ENCODE measurements at places on chromosomes 6 and 20.

DNA sequence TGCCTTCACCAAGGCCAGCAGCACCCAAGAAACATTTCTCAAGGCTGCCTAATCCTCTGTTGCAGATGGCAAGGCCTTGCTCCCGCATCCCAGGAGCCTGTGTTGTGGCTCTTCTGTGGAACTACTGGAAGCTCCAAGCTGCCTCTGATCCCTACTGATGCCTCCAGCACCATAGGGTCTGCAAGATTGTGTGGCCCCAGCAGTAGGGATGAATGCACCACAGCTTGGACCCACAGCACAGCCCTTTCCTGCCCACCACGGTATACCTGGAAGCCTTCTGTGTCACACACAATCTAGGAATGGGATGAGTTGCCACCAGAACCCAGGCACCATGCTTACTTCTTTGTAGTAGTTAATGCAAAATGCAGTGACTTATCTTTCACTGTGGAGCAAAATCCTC, 291.1 kb upstream of the FOXQ1 start:
- DNase-seq: no peak

GRCh38 chr6:41630069-41630468, 8.2 kb upstream of the MDFI start:
- no peak for DNase-seq

DNA sequence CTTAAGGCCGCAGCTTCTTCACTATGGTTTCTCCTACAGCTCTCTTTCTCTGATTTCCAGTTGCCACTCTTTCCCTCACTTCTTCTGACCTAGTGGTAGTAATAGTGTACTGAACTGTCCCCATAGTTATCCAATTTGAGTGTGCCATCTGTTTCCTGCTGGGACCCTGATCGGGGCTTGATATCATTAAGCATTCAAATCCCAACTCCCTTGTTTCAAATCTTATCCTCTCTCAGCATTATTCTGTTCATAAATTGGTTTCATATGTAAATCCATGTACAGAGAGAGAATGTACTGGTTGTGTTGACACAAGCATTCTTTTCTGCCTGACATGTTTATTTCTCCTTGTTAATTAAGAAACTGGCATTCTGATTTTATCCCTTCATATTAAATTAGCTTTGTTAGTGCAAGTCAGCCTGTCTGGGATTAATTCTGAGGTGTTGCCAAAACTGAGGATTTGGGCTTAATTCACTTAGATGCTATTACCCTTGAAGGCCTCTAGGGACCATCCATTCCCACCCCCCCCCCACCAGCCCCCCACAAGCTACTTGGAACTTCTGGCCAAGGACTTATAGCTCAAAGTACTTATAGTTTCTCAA, 84.6 kb upstream of the PROKR2 start:
- DNase-seq: no peak

- no peak for DNase-seq
These were observed 218.6 kb upstream of the ZFP64 start for GRCh38 chr20:52410182-52410647.

DNA sequence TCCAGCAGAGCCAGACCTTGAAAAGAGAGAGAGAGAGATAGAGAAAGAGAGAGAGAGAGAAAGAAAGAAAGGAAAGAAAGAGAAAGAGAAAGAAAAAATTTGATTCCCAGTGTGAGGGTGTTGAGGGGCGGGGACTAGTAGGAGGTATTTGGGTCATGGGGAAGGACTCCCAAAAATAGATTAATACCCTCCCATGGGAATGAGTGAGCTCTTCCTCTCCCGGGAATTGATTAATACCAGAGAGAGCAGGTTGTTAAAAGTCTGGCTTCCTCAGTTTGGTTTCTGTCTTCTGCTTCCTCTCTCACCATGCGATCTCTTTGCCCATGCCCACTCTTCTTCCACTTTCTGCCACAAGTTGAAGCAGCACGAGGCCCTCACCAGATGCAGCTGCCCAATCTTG, 28.8 kb upstream of the CFAP206 start:
- DNase-seq: peak; percentile 14

DNA sequence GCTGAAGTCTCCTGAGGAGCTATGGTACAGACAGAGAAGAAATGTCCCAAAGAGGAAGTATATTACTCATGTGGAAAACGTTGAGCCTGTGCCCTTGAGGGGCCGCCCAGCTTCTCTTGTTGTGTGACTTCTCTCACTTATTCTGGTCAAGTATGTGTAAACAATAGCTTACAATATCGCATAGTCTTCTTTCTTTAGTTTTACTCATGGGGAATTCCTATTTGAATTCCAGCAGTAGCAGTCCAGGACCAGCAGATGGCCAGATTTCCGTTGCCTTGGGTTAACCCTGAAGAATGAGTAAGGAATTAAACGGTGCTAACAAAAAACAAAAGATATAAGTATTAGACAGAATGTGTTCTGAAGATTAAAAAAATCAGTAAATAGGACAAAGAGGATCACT, 522.0 kb upstream of the GJE1 start:
- no peak for DNase-seq

DNA sequence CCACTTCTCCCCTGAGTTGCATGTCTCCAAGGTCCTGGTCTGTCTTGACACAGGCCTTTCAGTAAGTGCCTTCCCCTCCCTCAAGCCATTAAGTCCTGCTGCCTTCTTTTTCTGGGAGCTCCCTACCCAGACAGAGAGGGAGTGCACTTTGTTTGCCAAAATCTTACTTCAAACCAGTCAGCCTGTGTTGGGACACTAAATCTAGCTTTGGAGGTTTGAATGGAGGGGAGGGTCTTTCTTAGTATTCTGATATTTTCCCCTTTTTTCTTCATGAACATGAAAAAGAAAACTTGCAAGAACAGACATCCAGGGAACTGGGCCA, 170.7 kb upstream of the PMEPA1 start:
- DNase-seq: no peak

DNA sequence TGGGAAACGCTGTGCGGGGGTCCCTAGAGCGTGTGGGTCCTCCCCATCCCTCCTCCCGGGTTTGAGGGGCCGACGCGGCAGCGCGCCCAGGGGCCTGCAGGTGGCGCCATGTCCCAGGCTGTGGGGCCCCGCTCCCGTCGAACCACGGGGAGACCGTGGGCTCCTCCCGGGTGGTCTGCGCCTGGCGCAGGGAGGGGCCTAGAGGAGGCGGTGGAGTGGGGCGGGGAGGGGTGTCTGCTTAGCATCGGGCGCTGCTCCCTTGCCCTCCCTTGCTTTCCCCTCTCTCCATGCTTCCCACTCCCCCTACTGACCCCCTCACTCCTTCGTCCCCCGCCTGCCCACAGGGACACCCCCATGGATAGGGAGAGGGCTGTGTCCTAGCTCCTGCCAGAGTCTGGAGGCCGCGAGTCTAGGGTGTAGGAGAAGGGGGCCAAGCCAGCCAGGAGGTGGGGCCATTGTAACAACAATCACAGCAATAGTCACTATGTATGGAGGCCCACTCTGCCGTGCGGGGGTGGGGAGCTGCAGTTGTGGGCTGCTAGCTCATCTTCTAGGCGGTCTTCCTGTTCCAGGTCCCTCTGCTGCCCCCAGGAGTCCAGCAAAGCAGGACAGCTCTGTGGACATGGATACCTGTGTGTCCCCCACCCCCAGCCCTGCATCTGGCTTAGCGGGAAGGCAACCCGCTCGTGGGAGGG, 51.7 kb downstream of the CHMP4B start:
- DNase-seq: peak; percentile 81

GRCh38 chr20:5402903-5403531, 86.3 kb upstream of the PROKR2 start:
- peak; percentile 51 for DNase-seq

DNA sequence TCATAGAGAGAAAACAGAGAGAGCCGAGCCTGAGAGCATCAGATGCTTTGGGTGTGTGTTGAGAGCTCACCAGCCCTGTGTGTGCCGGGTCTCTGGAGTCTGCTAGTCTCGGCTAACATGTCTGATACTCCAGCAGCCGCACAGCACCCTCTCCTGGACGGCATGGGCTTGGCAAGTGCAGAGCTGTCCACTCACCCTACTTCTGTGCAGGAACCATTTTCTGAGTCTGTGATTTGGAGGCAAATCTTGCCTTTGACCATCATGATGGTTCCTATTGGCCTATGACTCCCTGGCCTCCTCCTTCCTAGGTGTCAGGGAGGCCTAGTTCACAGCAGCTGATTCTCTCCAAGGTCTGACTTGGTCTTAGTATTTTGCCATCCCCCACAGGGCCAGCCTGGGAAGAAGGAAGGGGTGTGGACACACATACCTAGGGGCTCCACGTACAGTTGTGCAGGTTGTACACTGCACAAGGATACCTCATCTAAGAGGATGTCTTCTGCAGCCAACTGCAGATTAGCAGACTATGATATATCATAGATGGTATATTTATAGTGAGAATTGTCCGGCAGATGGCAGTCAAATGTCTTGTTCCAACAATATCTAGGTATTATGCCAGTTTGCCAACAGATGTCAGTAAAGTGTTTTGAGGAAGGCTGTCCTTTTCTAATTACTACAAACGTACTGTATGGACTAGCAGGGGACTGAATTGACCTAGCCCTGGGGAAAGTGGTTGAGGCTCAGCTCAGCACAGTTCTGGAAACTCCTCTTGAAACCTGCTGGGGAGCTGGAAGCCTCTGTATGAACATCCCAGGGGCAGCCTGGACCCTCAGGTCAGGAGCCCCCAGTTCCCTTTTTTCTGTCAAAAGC, 13.0 kb downstream of the FGD2 start:
- peak; percentile 93 for DNase-seq

DNA sequence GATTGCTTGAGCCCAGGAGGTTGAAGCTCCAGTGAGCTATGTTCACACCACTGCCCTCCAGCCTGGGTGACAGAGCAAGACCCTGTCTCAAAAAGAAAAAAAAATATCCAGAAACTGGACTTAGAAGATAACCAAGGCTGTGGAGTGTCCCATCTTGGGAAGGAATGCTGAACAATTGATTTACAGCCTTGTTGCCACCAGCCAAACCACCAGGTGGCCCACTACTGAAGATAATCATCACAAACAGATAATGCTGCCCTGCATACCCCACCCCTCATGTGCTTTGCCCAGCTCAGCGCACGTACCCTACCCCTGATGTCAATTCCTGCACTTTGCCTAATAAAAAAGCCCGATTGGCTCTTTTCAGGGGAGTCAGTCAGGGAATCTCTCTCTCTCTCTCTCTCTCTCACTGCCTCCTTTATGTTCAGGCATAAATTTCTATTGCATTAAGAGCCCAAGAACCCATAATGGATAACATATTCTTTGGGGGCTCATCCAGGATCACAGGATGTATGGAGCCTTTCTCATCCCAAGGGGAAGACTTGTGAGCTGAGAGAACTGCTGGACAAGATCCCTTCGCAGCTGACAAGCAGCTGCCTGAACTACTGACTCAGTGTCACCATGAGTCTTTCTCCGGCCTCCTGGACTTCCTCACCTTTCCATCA, 166.4 kb downstream of the CD24 start:
- no peak for DNase-seq

DNA sequence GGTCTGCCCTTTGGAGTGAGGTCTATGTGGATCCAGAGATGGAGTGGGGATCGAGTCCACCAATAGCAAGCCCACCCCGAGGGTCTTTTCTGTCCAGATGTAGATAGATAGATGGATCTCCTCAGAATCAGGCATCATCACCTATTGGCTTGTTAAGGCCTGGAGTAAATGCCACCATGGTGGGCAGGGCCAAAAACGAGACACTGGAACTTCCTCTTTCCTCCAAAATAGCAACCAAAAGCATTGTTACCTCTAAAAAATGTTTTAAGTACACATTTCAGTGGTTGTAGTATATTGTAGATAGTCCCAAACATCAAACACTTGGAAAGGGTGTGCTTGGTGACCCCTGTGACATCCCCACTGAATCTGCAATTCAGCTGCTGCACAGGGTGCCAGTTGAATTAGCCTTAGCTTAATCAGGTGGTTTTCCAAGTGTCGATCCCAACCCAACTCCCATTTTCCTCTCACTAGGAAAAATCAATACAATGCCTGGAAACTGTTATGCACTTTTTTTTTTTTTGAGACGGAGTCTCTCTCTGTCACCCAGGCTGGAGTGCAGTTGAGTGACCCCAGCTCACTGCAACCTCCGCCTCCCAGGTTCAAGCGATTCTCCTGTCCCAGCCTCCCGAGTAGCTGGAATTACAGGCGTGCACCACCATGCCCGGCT, 35.0 kb upstream of the NELFCD start:
- no peak for DNase-seq

- no peak for DNase-seq
These were observed 55.4 kb upstream of the FOXQ1 start for GRCh38 chr6:1256435-1257008.

GRCh38 chr6:154230910-154231595, 125.5 kb downstream of the IPCEF1 start:
- DNase-seq: peak; percentile 30

DNA sequence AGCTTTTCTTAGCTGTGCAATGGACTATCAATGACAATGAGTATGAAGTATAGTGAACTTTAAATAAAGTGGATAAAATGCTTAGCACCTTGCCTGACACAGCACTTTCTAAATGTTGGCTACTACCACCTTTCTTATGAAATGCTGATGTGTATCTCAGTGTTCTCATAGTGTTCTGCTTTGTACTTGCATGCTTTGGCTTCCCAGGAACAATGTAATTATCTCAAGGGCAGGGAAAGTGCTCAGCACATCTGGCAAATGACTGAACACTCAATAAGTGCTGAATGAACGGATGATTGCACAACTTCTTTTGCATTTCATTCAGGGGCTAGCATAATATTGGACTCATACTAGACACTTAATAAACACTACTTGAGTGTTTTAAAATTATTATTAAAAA, 28.2 kb upstream of the NOX3 start:
- no peak for DNase-seq

Measured in GM12865 (cell line).